ENCODE measurements at places on chromosomes 1 and 21.

DNA sequence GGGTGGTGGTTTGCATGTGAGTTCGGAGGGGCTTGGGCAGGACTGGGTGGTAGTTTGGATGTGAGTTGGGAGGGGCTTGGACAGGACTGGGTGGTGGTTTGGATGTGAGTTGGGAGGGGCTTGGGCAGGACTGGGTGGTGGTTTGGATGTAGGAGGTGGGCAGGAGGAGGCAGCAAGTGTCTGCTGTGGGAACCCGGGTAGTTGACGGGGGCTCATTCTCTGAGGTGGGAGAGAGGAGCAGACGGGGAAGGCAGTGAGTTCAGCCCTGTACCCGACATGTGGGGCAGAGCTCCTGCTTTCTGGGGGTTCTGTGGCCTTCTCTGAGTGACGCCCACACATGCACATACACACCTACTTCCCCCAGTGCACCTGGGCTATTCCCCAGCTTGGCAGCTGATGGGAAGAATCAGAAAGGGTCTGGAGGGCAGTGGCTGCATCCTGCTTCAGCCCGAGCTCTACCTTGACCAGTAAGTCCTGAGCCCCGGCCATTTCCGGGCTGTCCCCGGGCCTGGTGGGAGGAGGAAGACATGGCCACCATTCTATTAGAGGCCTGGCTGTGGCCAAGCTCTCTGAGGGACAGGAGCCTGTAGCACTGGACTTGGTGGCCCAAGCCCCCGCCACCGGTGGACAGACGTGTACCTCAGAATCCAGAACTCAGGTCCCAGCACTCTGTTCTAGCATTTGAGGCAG lies 58.1 kb downstream of the EDN2 start:
- DNase-seq: no peak

DNA sequence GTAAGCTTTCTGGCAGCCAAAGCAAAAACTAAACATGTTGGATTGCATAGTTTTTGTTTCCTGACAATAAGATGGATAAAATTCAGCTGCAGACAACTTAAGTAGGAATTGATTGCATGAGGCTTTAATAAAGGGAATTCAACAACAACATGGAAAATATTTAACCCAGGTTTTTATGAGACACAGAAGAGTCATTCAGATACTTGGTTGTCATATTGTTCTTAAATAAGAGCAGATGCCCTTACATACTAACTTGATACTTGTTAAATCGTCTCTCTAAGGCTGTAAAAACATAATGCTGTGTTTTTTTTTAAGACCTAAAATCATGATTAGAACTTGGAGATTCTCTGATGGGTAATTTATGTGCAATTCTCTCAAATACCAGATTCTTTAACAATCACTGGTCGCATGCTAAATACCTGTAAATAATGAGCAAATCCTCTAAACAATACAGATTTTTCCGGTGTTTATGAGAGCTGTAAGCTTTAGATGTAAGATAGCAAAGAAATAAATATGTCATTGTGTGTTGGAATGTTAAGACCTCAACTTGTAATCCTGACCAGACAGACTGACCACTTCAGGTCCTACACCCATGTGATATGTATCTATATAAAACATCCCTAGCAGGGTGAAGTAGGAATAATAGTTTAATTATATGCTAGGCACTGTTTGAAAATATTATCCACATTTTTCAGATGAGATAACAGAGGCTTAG lies 37.8 kb upstream of the CD34 start:
- no peak for DNase-seq

GRCh38 chr1:167447521-167448136 lies 70.7 kb downstream of the CD247 start:
- peak; percentile 70 for DNase-seq

DNA sequence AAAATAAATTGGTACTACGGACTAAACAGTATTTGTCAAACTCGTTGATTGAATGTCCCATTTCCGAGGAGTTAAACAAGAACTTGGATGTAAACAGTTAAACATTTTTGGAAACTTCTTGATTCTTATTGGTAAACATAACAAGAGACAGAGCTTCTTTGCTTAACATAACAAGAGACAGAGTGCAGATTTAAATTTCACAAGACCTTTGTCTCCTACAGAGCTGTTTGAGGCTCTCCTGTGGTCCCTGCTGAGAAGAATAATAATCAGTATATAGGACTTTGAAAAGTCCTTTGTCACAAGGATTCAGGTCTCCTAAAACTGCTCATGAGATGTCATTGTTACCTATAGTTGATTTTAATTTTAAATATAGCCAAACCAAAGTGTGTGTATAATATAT lies 170.6 kb upstream of the C21orf91 start:
- no peak for DNase-seq

GRCh38 chr1:205354259-205355074 lies 2.3 kb downstream of the KLHDC8A start:
- DNase-seq: peak; percentile 59
